Activated CD8-positive, alpha-beta T cell treated with anti-CD3 and anti-CD28 coated beads, Interleukin-2, amount 10 ng/mL, durations not matched to agents 7 days and 5 days (primary cell): ENCODE measurements at places on chromosomes 3 and 15. TPM values are rescaled to one million over a fixed set of nuclear protein-coding genes. Genes with fewer than 3 reads are reported as not detected.

GUCA1C gene
- not detected for total RNA-seq

CNTN4 gene
- not detected for total RNA-seq

RPLP1 gene
- total RNA-seq, result 1,767 TPM

CCR2 gene
- total RNA-seq, result 70.9 TPM
